ENCODE measurements at places on chromosomes 1 and 21.

DNA sequence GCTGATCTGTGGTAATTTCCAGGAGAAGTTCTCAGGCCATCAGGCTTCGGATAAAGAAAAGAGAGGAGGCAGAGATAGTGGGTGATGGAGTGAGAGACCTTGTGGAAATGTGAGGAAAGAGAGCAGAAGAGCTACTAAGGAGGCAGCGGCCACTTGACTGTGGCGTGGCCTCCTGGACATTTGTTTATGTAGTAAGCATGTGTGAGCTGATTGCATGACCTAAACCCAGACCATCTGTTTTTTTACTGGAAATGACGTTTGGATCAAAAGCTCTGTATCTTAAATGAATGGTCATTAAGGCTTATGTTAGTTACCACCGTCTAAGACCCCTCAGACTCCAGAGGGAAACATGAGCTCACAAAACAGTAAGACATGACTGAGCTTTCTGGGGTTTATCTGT is 13.6 kb downstream of the ATP1B1 start:
- no peak for DNase-seq

- DNase-seq: no peak
These were observed 45.2 kb downstream of the PLPP3 start for GRCh38 chr1:56534130-56534651.

DNA sequence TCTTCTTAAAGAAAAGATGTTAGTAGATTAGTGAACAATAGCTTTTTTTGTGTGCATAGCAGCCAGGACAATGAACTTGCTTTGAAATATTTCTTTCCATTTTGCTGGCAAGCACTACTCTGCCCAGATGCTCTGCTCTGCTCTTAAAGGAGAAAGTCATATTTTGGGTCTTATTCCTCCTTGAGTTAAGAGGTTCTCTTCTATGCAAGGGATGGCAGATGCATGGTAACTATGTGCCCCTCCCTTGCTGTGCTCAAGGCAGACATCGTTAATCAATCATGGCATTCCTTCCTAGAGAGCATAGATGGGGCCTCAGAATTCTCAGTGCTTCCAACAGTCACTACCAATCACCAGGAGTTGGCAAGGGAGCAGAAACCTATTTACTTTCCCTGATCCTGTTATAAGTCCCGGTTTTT is 27.6 kb downstream of the NIPAL3 start:
- no peak for DNase-seq

DNA sequence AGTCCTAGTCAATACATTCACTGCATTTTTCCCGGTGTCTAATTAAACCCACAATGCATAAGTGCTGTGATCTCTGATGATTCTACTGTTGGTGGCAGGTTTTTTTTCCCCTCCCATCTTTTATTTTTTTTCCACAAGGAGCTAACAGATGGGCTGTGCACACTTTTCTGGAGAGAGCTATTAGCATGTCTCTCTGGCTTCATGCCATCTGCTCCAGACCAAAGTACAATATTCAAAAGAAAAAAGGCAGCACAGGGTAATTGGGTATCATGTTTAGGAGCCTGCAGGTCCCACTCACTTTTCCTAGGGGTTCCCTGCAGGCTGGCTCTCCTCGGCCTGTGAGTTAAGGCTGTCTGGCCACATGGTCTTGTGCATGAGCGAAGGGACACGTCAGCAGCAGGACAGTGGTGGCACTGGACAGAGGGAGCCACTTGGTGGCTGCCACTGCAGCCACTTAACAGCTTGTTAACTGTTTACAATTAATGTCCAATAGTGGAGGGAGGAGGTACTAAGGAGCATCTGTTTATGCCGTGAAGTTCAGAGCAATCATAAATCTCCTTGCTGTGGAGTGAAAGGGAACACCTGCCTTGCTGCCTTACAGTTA is 53.5 kb upstream of the C8B start:
- DNase-seq: no peak

DNA sequence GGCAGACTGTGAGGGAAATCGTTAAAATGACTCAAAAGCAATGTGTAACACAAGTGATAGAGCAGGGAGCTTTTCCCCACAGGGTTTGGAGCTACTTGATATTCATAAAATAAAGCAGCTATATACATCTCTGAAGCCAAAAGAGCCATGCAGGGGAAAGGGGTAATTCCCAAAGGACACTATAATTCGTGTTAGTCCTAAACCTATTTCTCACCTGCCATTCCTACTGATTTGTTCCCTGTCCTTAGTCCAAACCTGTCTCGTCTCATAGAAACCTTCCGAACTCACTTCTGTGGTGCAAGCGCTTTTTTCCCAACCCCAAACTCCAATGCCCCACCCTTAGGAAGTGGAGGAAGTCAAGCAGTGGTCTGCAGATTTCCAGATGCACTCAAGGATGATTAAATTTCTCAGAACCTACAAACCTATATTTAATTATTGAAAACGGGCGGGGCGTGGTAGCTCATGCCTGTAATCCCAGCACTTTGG is 946 bp upstream of the HNRNPR start:
- DNase-seq: no peak

- no peak for DNase-seq
These were observed 15.4 kb downstream of the AMPD2 start for GRCh38 chr1:109634771-109635750.

- no peak for DNase-seq
These were observed 183.9 kb downstream of the TOMM20 start for GRCh38 chr1:234944439-234945344.
